Ovary (tissue), 10 donors: ENCODE measurements at places on chromosomes 3 and 15.

- DNase-seq = no peak
Measured at GRCh38 chr15:88091444-88092016, 165.0 kb downstream of the NTRK3 start.

DNA sequence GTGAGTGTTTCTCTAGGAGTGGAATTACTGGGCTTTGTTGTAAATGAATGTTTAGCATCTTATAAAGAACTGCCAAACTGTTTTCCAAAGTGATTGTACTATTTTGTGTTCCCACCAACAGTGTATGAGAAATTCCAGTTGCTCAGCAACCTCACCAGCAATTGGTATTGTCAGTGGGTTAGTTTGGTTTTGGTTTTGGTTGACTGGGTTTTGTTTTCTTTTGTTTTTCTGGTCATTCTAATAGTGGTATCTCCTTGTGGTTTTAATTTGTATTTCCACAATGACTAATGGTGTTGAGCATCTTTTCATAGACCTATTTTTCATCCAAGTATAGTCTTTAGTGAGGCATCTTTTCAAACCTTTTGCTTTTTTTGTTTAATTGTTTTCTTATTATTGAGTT is 27.1 kb downstream of the FILIP1L start:
- no peak for DNase-seq

- DNase-seq = no peak
Measured at GRCh38 chr3:79154865-79155264, 612.9 kb downstream of the ROBO1 start.

DNA sequence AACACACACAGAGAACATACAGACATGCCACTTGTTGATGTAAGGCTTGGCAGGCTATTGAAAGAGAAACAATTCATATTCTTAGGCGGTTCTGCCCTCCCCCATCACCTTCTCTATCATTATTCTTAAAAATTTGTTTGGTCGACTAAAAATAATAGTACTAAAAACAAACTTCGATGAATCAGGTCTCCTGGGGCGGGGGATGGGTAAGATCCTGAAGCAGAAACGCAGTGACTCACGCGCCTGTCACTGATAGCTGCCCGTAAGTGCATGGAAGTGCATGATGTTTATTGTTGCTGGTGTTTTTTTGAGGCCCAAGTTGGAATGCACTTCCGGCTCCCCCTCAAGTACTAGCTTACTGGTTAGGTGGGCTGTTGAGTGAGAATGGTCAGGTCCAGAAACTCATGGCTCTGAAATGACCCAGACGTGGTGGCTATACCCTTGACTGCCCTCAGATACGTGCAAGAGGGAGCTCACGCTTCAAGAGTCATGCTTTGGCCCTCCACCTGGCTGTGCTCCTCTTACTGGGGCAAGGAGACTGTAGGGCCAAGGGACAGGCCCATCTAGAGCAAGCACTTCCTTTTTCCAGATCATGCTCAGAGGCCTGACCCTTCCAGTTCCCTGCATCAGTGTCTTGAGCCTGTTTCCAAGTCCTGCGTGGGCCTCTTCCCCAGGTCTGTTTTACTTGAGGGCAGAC is 10.9 kb downstream of the SMAD3 start:
- no peak for DNase-seq

DNA sequence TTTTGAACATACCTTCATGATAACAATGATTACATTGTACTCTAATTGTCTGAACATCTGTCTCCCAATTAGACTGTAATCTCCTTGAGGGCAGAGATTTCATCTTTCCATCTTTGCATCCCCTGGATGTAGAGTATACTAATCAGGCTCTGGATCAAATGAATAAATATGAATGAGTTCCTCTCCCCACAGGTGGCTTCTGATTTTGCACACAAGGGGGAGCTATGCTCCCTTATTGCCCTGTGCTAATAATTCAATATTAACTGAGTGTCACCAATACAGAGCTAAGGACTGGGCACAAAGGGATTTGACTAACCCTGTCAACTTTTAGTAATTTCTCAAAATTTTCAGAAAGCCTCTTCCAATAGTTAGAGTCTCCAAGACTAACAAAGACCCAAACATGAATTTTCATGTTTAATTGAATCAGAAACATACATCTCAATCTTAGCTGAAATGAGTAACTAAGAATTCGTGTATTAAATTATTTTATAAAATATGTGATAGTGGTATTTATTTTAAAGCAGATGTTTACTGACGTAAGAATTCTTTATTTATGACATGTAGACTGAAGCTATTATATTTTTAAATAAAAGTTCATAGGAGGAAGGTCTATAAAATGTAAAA is 3.0 kb downstream of the DUOXA1 start:
- DNase-seq = no peak

DNA sequence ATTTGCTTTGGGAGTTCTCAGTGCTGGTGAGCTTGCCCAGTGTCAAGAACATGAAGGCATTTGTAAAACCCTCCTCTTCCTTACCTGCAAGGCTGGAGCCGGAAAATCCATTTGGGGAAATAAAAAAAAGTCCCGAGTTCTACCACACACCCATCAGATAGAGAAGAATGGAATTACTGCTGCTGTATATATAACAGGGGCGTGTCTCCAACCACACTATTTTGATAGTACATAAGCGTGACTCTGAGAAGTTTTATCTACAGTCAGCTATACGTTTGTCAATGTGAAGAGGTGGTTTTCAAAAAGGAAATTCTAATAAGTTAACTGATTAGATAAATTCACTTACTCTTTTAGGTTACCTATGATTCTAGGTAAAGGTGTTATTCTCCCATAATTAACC is 1.3 kb upstream of the CPA3 start:
- DNase-seq = no peak

- no peak for DNase-seq
Measured at GRCh38 chr15:50675535-50676144, 11.0 kb downstream of the TRPM7 start.
